CMK (cell line): ENCODE measurements at places on chromosomes 6 and 20.

- peak; percentile 58 for DNase-seq
These were observed 117.5 kb downstream of the GPX5 start for GRCh38 chr6:28643017-28643740.

- DNase-seq = no peak
These were observed 151.9 kb upstream of the SLC22A16 start for GRCh38 chr6:110628330-110628729.

GRCh38 chr6:131669891-131670290 is 31.3 kb downstream of the OR2A4 start:
- DNase-seq = no peak

GRCh38 chr6:53031281-53031680 is 33.9 kb upstream of the FBXO9 start:
- no peak for DNase-seq

GRCh38 chr6:4603291-4603690 is 172.9 kb upstream of the CDYL start:
- DNase-seq = no peak

DNA sequence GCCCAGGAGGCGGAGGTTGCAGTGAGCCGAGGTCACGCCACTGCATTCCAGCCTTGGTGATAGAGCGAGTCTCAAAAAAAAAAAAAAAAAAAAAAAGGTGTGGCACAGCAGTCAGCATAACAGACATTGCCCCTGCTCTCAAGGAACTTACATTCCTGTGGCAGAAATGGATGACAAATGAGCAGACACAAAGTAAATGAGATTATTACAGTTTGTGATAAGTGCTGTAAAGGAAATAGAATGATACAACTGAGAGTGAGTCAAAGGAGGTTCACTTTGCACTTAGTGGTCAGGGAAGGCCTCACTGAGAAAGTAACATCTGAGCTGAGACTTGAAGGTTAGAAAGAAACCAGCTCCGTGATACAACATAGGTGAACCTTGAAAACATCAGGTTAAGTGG is 36.4 kb downstream of the CEP250 start:
- no peak for DNase-seq

DNA sequence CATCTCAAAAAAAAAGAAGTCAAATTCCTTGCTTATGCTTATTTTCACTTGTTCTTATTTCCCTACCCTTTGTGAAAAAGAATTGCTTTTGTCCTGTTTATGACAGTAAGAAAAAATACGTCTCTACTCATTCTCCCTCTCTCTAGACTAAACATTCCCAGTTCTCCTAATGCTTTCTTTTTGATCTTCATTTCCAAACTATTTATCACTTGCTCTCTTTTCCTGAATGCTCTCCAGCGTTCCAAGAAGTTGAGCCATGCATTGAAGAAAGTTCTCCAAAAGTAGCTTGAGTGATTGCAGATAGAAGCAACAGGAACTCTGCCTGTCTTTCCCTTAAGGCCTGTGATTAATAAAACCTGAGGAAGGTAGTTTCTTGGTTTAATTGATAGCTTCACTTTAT is 53.1 kb upstream of the TMEM170B start:
- no peak for DNase-seq

- no peak for DNase-seq
These were observed 13.0 kb upstream of the FAM217A start for GRCh38 chr6:4091941-4092340.

DNA sequence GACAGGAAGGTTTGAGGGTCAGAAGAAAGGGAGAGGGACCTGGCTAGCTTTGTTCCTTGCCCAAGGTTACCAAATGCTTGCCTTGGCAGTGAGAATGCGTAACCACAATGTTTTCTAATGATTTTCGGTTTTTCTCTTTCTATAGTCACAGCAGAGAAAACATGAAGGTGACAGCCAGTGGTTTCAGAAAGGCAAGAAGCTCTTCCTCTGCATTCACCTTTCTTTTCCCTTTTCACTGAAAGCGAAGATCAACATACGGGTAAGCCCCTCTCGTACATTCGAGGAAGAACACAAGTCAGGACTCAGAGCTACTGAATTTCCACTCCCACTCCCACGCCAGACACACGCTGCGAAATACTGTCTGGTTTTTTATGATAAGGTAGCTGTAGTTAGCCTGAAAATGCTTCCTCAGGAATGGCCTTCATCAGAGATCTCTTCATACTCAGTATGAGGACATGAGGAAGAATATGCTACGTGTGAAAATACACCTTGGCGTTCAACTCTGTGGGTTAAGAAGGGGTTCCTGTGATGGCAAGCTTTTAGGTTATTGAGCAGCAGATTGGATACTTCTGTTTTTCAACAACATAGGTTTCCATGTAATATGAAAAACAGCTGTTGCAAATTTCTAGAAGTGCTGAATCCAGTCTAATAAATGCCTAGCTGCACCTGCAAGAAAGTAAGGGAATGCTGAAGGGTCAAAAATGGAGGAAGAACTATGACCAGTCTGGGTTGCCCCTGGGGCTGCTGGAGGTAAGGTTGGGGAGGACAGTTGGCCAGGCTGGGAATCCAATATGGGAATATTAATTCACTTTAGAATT is 7.4 kb upstream of the CD83 start:
- DNase-seq = no peak
